ENCODE measurements at places on chromosomes 16 and 17. TPM values are rescaled to one million over a fixed set of nuclear protein-coding genes. Genes with fewer than 3 reads are reported as not detected.

Gene NQO1
- total RNA-seq: 9.2 TPM

- no peak overlapping the region for H3K27ac ChIP-seq
- no peak for DNase-seq
- peaks cover 7% of the 10 kb centered on the region for H3K4me1 ChIP-seq
- H3K4me3 ChIP-seq: no peak overlapping the region
- H3K27me3 ChIP-seq: peaks cover 12% of the 10 kb centered on the region
These were observed 24.8 kb upstream of the MRPS23 start for GRCh38 chr17:57874434-57875289.

Gene SLC16A6
- total RNA-seq: 3.1 TPM

DNA sequence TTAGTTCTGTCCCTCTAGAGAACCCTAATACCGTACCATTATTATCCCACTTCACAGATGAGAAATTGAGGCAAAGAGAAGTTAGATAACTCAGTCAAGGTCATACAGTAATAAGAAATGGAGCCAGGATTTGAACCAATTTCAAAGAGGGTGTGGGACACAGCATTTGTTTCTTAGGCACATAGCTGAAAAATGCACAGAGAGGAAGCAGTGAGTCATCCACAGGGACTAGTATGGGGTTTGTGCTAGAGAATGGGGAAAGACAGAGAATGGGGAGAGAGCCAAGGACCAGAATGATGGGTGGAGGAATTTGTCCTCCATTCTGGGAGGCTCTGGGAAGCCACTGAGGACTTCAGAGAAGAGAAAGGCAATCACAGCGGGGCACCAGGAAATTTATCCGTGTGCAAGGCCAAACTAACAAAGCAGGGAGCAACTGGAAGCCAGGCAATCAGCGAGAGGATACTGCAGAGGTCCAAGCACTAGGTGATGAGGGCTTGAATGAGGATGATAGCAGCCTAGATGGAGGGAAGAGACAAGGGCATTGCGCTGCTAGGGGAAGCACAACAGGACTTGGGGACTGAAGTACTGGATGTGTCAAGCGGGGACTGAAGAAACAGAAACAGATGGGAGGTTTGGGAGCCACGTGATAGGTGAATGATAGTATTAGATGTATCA lies 78.1 kb upstream of the ZFHX3 start:
- no peaks in the 10 kb centered on the region for H3K27me3 ChIP-seq
- H3K27ac ChIP-seq: no peak overlapping the region
- H3K36me3 ChIP-seq: no peaks in the 10 kb centered on the region
- peaks cover 9% of the 10 kb centered on the region for H3K4me1 ChIP-seq

Gene TRPV3
- total RNA-seq: 0.92 TPM

Gene ABCC1
- 95.7 TPM for total RNA-seq

DNA sequence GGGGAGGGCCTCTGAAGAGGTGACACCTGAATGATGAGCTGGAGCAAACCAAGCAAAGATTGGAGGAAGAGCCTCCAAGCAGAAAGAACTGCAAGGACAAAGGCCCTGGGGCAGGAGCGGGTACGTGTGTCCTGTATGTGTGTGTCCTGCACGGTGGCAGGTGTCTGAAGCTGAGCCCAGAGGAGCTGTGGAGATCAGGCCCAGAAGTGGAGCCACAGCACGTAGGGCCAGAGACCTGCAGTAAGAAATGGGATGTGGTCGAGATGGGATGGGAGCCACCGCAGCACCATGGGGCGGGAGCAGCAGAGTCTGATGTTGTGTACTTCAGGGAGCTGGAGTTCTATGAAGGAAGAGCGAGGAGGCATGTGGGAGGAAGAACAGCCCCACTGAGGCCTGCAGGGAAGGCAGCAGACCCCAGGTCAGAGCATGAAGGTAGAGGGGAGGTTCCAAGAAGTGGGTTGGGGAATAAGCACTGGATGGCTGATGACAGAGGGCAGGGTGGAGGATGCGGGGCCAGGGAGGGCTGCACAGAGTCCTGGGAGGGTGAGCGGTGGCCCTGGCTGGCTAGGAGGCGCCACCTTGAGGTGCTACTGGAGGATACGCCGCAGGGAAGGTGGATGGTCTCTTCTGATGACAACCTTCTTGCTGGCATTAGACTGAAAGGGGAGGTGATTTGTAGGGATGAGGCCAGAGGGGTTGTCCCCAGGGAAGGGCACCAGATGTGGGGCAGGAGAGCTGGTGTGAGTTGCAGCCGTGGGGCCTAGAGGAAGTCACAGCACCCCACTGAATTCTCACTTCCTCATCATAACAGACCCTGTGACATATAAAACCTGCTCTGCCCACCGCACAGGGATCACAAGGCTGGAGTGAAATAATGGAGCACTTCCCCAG lies 10.6 kb upstream of the CETP start:
- H3K36me3 ChIP-seq: peaks cover 8% of the 10 kb centered on the region
- H3K27ac ChIP-seq: peak overlapping the region; percentile 4
- H3K27me3 ChIP-seq: no peaks in the 10 kb centered on the region
- DNase-seq: peak; percentile 37
- no peak overlapping the region for H3K4me3 ChIP-seq

Gene GP1BA
- not detected for total RNA-seq

Gene ADORA2B
- 4.2 TPM for total RNA-seq

DNA sequence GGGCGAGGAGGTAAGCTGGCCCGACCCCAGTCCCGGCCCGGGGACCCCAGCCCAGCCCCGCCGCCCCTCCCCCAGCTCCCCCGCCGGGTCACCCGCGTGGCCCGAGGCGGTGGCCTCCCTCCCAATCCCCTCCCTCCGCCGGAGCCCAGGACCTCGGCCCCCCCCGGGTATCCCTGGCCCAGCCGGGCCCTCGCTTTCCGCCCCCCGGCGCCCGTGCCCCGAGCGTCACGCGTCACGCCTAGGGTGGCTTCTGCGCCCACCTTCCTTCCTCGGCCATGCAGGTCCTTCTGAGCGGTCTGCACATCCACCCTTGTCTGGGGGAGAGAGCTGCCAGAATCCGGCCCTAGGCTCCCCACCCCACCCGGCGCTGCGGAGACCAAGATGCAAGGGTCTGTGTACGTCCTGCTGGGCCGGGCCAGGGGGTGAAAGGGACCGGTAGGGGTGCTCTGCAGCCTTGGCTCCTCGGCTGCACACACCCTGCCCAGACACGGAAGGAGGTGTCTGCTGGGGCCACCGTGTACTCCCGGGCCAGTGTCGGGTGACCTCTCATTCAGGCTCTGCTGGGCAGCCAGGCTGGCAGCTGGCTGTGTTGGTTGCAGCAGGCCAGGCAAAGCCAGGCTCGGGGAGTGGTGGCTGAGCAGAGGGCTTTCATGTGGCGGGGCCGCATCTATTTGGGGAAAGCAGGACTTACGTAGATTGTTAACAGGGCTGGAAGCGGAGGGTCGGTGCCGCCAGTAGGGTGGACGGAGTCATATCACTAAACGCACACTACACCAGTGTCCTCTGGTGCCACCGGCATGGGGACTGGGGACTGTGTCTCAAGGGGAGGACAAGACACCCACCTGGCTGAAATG lies 754 bp downstream of the RAB11FIP4 start:
- no peak overlapping the region for H3K27ac ChIP-seq
- peaks cover 62% of the 10 kb centered on the region for H3K27me3 ChIP-seq
- H3K4me1 ChIP-seq: no peaks in the 10 kb centered on the region
- H3K4me3 ChIP-seq: peak overlapping the region; percentile 47
- no peak for DNase-seq
- no peaks in the 10 kb centered on the region for H3K36me3 ChIP-seq

- H3K36me3 ChIP-seq: no peaks in the 10 kb centered on the region
- H3K27me3 ChIP-seq: peaks cover 42% of the 10 kb centered on the region
- H3K4me3 ChIP-seq: no peak overlapping the region
- DNase-seq: peak; percentile 13
These were observed 145.3 kb downstream of the IRF8 start for GRCh38 chr16:86044241-86044671.

- DNase-seq: no peak
- H3K36me3 ChIP-seq: peaks cover 24% of the 10 kb centered on the region
These were observed 524 bp downstream of the STRADA start for GRCh38 chr17:63741143-63741407.

GRCh38 chr16:4936991-4937781 lies at the start of gene PPL:
PPL (minus strand) TSS chr16:4937148; CDS start chr16:4937045, 103 bp downstream.
- H3K4me1 ChIP-seq: no peaks in the 10 kb centered on the region
- peak; percentile 14 for DNase-seq
- peak within 1 kb of the TSS; percentile 56 for H3K4me3 ChIP-seq

DNA sequence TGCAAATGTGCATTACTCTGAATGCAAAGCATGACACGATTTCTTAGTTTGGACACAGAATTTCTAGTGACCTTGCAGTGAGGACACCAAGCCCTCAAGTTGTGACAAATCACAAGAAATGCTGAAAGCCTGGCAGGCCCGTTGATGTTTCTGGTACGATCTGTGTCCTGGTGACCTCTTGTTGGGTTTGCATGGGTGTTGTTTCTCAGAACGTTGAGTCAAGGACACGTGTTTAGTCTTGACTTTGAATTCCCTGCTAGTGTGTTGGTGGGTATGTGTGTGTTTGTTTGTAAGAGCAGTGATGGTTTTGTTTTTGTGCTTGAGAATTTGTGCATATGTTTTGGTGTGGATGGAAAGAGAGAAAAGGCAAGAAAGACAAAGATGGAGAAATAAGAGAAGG lies 37.8 kb upstream of the MAF start:
- H3K27me3 ChIP-seq: peaks cover 3% of the 10 kb centered on the region
- peak overlapping the region; percentile 4 for H3K27ac ChIP-seq
- peaks cover 3% of the 10 kb centered on the region for H3K36me3 ChIP-seq
- DNase-seq: no peak

- H3K36me3 ChIP-seq: no peaks in the 10 kb centered on the region
- peak overlapping the region; percentile 49 for H3K27ac ChIP-seq
- no peaks in the 10 kb centered on the region for H3K27me3 ChIP-seq
- H3K4me3 ChIP-seq: peak overlapping the region; percentile 47
- H3K4me1 ChIP-seq: peaks cover 28% of the 10 kb centered on the region
These were observed 1.9 kb downstream of the NQO1 start for GRCh38 chr16:69724414-69724873.

- H3K4me3 ChIP-seq: no peak overlapping the region
- H3K27me3 ChIP-seq: peaks cover 10% of the 10 kb centered on the region
- H3K36me3 ChIP-seq: no peaks in the 10 kb centered on the region
- peaks cover 5% of the 10 kb centered on the region for H3K4me1 ChIP-seq
These were observed 14.3 kb upstream of the NAGLU start for GRCh38 chr17:42521666-42522262.

Gene NUPR1
- not detected for total RNA-seq

DNA sequence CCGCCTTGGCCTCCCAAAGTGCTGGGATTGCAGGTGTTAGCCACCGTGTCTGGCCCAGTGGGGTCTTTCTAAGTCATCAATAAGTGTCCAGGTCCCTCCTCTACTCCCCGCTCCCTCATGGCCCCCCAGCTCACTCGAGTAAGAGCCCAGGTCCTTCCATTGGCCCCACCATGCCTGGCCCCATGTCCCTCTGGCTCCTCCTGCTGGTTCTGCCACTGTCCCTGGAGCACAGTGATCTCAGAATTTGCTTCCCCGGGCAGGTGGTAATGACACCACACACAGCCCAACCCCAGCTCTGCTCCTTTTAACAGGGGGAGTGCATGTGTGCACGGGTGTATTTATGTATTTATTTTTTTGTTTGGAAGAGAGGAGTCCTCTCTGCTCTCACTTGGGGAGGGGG lies 19.6 kb downstream of the MGAT5B start:
- no peak overlapping the region for H3K4me3 ChIP-seq
- no peaks in the 10 kb centered on the region for H3K36me3 ChIP-seq
- H3K4me1 ChIP-seq: no peaks in the 10 kb centered on the region

DNA sequence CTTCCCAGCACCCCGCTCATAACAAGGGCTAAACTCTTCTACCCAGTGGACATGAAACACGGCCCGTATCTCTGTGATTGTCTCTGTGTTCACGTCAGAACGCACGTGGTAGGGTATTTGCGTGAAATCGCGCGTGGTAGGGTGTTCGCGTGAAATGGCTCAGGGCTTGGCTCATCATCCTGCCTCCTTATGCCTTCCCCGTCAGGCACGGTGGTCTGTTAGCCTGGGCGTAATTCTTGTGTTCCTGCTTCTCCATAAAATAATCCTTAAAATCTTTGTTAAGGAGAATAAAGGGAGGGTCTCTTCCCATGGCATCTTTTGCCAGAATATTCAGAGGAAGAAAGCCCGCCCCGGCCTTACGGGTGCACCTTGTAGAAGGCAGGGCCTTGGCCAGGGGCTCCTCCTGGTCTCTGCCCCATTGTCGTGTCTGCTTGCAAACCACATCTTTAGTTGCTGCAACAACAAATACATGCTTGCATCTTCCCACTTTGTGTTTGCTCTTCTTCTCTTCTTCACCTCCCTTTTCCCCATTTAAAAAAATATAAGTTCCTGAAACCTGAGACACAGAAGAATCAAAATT lies 116.7 kb upstream of the CHMP6 start:
- H3K27me3 ChIP-seq: no peaks in the 10 kb centered on the region
- peak overlapping the region; percentile 42 for H3K27ac ChIP-seq
- H3K36me3 ChIP-seq: peaks cover 41% of the 10 kb centered on the region
- peaks cover 68% of the 10 kb centered on the region for H3K4me1 ChIP-seq

- no peak for DNase-seq
- H3K4me3 ChIP-seq: no peak overlapping the region
- peaks cover under 1% of the 10 kb centered on the region for H3K4me1 ChIP-seq
- no peaks in the 10 kb centered on the region for H3K27me3 ChIP-seq
- H3K36me3 ChIP-seq: peaks cover 3% of the 10 kb centered on the region
- H3K27ac ChIP-seq: no peak overlapping the region
These were observed 6.5 kb downstream of the CD79B start for GRCh38 chr17:63925615-63926014.

- DNase-seq: peak; percentile 75
- peaks cover 53% of the 10 kb centered on the region for H3K36me3 ChIP-seq
- H3K4me1 ChIP-seq: peaks cover 56% of the 10 kb centered on the region
- H3K27me3 ChIP-seq: no peaks in the 10 kb centered on the region
- H3K27ac ChIP-seq: peak overlapping the region; percentile 90
These were observed 1.7 kb downstream of the SLFN5 start for GRCh38 chr17:35244341-35245195.

DNA sequence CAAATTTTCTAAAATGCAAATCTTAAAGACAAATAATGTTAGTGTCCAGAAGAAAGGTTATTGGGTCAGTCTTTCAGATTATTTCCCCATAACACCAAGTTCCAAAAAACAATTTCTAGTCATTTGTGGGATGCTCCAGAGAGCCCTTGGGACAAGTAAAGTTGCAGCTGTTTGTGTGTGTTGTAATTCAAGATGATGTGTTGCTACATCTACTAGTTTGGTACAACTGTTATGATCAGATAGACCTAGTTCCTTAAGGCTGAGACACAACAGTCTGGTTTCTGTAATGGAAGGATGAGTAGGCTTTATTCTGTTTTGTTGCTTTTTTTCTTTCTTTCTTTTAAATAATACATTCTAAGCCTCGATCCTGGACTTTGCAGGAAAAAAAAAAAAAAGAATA lies 41.9 kb downstream of the PIGL start:
- peaks cover 10% of the 10 kb centered on the region for H3K36me3 ChIP-seq
- no peak overlapping the region for H3K4me3 ChIP-seq
- no peak overlapping the region for H3K27ac ChIP-seq
- peaks cover 8% of the 10 kb centered on the region for H3K4me1 ChIP-seq
